ENCODE measurements at places on chromosomes 2 and 18.

GRCh38 chr2:239120664-239121063 is 272.8 kb downstream of the TWIST2 start:
- no peak for DNase-seq

DNA sequence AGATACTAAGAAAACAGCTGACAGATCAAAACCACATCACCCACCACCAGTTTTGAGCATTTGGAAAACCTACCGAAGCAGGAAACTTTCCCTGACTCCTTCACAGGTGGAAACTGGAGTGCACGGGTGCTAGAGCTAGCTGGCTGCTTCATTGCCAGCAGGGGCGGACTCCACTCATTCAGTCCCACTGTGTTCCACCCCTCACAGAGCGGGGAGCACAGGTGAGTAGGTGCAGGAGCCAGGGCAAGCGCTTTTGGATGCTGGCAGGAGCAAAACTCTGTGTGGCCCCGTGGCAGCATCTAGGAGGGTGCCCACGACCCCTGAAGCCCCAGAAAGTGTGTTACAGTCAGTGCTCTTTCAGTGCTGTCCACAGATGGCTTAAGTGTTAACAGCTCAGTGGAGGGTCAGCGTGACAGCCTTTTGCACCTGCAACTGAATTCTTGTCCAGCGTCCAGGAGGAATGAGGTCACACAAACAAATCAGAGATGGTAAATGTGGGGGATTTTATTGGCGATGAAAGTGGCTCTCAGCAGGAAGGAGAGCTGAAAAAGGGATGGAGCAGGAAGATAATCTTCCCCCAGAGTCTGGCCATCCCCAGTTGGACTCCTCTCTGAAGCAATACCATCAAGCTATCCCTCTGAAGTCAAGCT is 71.1 kb downstream of the TMEM163 start:
- DNase-seq = no peak

- no peak for DNase-seq
Observed at GRCh38 chr2:1132328-1132969, 181.8 kb downstream of the SNTG2 start.

GRCh38 chr2:217316743-217317142 is 456.9 kb upstream of the TNP1 start:
- no peak for DNase-seq

DNA sequence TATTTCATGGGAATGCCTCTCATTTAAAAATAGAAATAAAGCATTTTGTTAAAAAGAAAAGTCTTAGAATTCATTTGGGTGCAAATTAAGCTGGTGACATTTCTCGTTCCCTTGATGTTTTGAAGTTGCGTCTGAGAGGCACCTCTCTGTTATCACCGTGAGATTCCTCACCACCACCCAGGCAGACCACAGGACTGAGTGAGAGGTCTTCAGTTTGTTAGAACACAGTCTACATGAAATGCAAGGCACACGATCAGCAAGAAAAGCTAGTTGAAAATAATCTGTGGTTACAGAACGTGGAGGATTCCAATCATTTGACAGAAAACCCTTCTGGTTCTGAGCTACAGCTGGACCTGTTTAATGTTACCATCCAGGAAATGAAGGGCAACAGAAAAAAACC is 116.0 kb downstream of the UXS1 start:
- no peak for DNase-seq

DNA sequence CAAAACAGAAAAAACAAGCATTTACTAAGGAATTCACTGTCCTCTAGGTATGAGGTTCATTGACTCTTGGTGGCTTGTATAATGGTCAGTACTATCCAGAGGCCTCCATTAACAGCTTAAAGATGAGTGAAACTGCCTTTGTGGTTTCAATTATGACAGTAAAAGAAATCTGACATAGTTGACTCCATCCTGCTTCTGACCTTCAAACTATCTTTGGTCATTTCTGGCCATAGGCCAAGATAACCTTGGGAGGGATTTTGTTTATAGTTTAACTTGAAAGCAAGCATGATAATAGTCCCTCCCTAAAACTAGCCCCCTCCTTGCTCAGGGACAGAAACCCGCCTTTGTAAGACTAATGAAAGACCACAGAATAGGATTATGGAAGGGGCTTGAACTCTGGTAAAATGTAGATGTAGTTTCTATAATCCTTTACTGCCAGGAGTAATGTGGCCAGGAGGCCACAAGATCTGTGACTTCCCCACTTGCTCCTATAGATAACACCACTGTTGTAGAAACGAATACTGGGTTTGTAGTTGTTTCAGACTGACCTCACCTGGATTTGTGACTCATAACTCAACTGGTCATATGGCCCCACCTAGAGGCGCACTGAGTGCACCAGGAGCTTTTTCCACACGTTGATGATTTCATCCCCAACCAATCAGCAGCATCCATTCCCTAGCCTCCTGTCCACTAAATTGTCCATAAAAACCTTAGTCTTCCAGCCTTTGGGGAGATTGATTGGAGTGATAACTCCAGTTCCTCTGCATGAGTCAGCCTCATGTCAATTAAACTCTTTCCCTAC is 8.6 kb upstream of the PLEKHM3 start:
- peak; percentile 77 for DNase-seq

DNA sequence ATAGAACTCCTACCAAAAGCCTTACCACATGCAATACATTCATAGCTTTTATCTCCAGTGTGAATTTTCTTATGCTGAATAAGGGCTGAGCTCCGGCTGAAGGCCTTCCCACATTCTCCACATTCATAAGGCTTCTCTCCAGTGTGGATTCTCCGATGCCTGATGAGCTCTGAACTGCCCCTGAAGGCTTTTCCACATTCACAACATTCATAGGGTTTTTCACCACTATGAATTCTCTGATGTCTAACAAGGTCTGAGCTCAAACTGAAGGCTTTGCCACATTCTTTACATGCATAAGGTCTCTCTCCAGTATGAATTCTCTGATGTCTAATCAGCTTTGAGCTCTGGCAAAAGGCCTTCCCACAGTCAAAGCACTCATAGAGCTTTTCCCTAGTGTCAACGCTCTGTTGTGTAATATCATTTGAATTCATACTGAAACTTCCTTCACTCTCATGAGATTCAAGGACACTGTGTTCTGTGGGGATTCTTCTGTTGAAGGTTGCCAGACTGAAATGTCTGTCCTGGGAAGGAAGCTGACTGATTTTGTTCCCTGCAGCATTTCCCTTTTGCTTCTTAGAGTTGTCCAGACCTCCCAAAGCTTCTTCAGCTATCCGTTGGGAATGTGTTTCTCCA is 12.9 kb downstream of the ZNF397 start:
- DNase-seq = no peak

DNA sequence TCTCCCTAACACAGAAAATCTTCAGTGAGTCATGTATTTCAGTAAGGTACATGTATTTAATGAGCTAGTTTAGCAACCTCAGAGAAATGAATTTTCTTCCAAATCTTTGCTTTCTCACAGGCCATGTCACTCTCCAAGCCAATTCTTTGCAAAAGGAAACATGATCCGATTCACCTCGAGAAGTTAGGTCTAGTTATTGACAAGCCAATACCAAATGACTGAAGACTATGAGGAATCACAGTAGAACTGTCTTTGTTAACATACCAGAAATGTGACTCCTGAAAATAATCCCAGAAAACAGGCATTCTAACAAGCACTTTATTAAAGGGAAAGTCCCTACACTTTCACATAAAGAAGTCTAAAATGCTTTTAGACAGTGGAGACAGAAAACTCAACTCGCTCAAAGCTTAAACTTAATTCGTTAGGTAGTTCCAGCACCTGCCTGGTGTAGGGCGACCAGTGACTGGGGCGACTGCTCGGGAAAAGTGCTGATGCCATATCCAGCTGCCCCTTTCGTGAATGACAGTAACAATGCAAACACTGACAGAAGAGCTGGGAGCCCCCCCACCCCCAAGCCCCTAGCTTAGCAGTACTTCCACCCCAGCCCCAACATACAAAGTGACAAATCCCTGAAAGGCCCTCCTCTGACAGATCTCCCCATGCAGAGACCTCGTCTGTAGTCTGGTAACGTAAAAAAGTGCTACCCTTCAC is 1.8 kb downstream of the MEMO1 start:
- no peak for DNase-seq

DNA sequence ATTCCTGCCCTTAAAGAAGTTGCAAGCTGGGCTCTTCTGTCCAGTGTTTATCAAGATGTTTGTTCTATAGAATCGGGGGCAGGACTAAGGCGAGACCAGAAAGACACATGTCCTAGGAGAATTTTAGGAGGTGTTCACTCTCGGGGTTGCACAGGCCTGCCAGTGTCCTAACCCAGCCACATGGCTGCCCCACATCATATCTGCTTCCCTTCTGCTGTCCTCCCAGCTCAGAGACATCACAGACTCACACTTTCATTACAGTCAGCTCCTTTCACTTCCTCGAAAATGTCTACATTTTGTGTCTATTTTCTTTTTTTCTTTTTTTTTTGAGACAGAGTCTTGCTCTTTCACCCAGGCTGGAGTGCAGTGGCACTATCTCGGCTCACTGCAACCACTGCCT is 10.7 kb upstream of the MRO start:
- no peak for DNase-seq

GRCh38 chr18:72637721-72638120 is 93.6 kb upstream of the CBLN2 start:
- no peak for DNase-seq
